ENCODE measurements at places on chromosomes 13 and 19. TPM values are rescaled to one million over a fixed set of nuclear protein-coding genes. Genes with fewer than 3 reads are reported as not detected.

Gene ZNF578
- not detected for total RNA-seq

Gene ERF
- 17.0 TPM for total RNA-seq

Gene SPIB
- total RNA-seq = not detected

Gene ECSIT
- total RNA-seq = 156 TPM

Gene ZNF506
- 2.4 TPM for total RNA-seq

Gene LENG9
- total RNA-seq = 7.1 TPM

Gene C3
- 13.3 TPM for total RNA-seq

Gene FFAR1
- not detected for total RNA-seq

Gene CABP5
- total RNA-seq = not detected

Gene DIRAS1
- total RNA-seq = 2.0 TPM

Gene TMEM255B
- 35.5 TPM for total RNA-seq

GRCh38 chr13:43180837-43181236, 157.5 kb downstream of the DNAJC15 start:
- DNase-seq = no peak

GRCh38 chr19:35533822-35534392, 651 bp downstream of the GAPDHS start:
- DNase-seq = no peak

DNA sequence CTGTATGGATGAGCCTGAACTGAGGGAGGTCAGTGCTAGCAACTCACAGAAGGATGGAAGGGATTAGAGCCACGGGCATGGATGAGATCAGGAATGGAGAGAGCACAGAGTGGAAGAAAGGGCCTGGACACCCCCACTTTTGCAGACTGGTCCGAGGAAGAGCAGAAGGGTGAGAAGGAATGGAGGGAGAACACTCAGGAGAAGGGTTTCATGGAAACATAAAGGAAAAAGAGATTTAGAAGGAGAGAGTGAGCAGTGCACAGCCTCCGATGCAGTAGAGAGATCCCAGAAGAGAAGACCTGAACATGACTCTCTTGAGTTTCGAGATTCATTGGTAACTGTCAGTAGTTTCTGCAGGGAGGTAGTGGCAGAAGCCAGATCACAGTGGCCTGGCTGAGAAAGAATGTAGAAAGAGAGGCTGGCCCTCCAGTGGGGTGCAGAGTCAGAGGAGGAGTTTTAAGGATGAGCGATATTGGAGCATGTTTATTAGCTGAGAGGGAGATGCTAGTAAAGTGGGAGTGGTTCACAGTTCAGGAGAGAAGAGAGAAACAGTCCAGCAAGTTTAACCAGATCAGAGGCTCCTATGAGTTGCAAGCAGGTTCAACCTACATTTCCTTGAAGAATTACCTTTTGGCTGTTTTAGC, 108.9 kb downstream of the ZAR1L start:
- DNase-seq = peak; percentile 14

DNA sequence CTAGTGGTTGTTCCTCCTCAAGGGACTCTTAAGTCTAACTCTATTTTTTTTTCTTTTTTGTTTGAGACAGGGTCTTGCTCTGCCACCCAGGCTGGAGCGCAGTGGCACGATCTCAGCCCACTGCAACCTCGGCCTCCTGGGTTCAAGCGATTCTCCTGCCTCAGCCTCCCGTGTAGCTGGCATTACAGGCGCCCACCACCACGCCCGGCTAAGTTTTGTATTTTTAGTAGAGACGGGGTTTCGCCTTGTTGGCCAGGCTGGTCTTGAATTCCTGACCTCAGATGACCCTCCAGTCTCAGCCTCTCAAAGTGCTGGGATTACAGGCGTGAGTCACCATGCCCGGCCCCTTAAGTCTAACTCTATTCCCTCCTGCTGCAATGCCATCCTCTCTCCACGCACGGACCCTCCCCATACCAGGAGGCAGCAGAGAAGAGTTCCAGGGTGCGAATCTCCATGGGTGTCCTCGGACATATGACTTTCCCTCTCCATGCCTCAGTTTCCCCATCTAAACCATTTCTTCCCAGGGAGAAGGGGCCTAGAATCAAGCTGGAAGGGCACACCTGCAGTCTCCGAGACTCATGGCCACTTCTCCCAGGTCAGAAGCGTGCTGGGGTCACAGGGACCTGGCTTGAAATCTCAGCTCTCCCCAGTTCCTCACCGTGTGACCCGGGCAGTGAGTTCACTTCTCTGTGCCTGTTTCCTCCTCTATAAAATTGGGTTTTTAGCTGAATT, 6.0 kb upstream of the BCL3 start:
- DNase-seq = peak; percentile 17

GRCh38 chr13:79314652-79315051, 91.4 kb downstream of the RBM26 start:
- no peak for DNase-seq

DNA sequence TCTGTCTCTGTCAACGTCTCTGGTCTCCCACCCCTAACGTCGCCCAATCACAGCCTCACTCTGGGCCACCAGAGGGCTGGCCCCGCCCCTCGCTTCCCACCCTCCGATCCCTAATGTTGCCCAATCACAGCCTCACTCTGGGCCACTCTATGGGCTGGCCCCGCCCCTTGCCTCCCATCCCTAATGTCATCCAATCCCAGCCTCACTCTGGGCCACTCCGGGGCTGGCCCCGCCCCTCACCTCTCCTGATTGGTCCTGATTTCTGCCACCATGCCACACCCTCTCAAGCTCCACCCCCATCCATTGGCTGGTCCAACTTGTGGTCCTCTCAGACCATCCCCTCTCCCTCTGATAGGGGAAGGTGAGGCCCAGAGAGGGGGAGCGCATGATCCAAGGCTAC, 24.9 kb downstream of the CELF5 start:
- DNase-seq = peak; percentile 22

- no peak for DNase-seq
These were observed 122.4 kb upstream of the LSM14A start for GRCh38 chr19:34049944-34050343.

GRCh38 chr13:76596216-76596615, 290.0 kb downstream of the KCTD12 start:
- DNase-seq = no peak

DNA sequence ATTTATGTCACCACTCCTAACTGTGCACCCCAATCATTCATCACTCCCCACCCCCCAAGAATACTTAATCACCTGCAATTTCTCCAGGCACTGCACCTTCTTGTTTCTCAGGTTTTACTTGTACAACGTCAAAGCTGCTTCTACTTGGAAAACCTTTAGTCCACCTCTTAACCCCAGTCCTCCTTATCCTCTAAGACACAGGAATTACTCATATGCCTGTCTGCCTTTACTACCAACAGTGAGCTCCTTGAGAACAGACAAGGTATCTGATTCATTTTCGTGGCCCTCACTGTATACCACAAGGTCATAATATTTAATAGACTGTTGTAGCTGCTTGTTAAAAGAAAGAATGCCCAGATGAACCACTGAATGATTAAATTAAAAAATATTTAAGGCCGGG, 21.0 kb upstream of the NDFIP2 start:
- DNase-seq = peak; percentile 46

DNA sequence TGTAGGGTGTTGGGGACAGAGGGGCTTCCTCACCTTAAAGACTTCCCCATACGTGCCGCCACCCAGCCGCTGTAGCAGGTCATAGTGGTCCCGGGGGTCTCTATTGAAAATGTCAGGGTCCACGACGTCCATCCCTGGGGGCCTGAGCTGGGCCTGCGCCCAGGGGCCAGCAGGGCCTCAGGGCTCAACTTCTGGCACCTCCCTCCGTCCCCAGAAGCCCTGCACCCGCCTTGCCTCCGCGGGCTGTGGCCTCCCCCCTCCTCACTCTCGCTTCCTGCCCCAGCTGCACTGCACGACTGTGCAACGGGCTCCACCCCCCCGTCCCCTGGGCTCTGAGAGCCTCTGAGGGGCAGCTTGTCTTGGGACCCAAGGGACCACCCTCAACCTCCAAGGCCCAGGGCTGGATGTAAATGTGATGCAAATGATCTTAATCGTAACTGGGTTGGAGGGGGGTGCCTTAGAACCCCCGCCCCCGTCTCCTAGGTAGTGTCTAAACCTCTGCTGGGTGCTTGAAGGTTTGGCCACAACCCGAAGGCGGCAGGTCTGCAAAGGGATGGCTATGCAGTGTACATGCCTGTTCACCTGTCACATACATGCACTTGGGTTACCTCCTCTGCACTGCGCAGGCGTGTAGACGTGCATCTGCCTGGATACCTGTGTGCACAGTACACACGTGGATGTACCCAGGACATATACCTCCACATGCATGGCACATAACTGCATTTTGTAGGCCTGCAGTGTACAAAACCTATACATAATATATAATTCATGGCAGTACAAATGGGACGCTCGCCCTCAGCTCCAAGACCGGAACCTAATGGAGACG, at the start of gene MAP4K1:
TSS of gene MAP4K1 (minus strand) at position 190 of the 826 bp plus-strand sequence. CDS start at position 132, 58 bp downstream.
- no peak for DNase-seq

GRCh38 chr13:91632086-91632485, 233.7 kb downstream of the GPC5 start:
- DNase-seq = peak; percentile 18

DNA sequence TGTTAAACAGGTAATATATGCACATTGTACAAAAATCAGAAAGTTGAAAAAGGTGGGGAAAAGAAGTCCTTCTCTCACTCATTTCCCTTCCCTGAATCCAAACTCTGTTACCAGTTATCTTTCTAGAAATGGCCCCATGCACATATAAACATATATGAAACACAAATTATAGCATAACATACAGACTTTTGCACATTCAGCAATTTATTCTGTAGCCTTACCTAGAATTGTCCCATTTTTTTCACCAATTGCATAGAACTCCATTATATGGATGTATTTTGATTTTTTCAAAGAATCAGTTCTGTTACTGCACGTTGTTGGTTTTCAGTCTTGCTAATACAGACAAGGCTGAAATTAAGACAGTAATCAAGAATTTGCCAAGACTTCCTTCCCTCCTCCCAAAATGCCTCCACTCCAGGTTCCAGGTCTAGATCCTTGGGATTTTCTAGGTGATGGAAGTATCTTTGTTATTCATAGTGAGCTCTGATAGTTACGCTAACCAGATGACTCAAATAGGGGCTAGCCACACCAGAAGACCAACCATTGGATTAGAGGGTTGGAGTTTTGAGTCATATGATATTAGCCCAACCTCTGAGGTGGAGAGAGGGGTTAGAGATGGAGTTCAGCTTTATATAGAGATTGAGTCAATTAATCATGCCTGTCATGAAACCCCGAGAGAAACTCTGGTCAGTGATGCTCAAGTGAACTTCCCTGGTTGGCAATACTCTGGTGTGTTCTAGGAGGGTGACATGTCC, 30.7 kb downstream of the GPR180 start:
- DNase-seq = no peak

GRCh38 chr19:45130888-45131615, 29.7 kb downstream of the NKPD1 start:
- peak; percentile 58 for DNase-seq

DNA sequence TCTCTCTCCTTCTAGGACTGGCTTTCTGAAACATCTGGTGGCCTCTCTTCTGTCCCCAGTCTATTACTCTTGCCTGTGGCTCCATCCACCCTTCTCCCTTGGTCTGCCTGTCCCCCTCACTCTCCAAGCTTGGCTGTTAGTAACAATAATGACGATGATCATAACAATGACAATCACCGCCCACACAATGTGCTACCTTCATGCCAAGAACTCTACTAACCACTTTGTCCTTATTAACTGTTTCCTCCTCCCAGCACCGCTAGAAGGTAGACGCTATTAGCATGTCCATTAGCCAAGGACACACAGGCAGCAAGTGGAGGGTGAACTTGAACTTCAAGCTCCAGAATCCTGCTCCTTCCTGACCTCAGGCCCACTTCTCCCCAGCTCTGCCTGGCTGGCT, 2.7 kb downstream of the GYS1 start:
- no peak for DNase-seq

- no peak for DNase-seq
These were observed 468.7 kb downstream of the TSHZ3 start for GRCh38 chr19:30880551-30880950.

DNA sequence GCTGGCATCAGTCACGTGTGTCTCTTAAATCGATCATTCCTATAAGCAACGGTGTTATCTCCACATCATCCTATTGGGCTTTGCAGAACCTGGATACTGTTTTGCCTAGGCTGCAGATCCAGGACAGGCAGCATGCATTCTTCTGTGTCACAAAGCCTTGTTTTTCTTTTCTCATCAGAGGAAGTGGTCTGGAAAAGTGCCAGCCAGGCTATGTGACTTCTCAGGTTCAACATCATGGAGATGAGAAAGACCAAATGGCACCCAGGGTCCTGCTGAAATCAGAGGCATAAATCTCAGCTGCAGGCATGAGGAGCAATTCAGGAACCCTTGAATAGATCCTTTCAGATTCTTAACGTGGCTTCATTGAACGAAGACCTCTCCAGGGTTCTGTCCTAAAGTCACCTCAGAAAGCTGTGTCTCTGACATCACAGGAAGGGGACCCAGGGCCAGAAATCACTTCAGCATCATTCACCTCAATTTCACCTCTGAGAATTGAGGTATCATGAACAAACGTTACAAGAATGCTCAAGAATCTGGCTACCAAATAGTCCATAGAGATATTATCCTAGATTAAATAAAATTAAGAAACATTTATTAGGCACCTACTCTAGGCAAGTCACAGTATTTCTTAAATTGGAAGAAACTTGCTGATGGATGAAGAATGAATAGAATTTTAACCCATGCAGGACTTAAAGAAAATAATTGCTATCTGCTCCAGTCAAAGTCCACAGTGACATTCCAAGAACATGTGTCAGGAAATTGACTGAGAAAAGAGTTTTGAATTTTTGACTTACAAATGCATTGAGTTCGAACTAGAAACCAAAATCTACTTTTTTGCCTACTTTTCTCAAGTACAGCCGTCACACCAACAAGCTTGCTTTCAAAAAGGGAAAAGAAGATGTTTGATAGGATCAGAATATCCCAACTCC, 124.1 kb downstream of the COG6 start:
- peak; percentile 39 for DNase-seq

- no peak for DNase-seq
These were observed 4.0 kb downstream of the SYT5 start for GRCh38 chr19:55176076-55176475.

- DNase-seq = peak; percentile 29
These were observed 45.6 kb upstream of the UBE2L5 start for GRCh38 chr13:30376426-30377311.
